ENCODE measurements at places on chromosomes 3 and 15. TPM values are rescaled to one million over a fixed set of nuclear protein-coding genes. Genes with fewer than 3 reads are reported as not detected.

The ZSCAN29 gene
- total RNA-seq = 38.3 TPM

- no peak for DNase-seq
- H3K27me3 ChIP-seq = no peaks in the 10 kb centered on the region
- H3K27ac ChIP-seq = no peak overlapping the region
- H3K36me3 ChIP-seq = no peaks in the 10 kb centered on the region
- no peak overlapping the region for H3K4me3 ChIP-seq
These were observed 4.5 kb downstream of the HDC start for GRCh38 chr15:50260969-50261496.

The CRYGS gene
- 3.4 TPM for total RNA-seq

The SCAANT1 gene
- total RNA-seq = not detected

- peaks cover 60% of the 10 kb centered on the region for H3K36me3 ChIP-seq
- H3K27ac ChIP-seq = no peak overlapping the region
- no peaks in the 10 kb centered on the region for H3K27me3 ChIP-seq
- DNase-seq = no peak
- H3K4me1 ChIP-seq = no peaks in the 10 kb centered on the region
- no peak overlapping the region for H3K4me3 ChIP-seq
These were observed 37.8 kb upstream of the HCLS1 start for GRCh38 chr3:121698476-121698875.

- H3K36me3 ChIP-seq = no peaks in the 10 kb centered on the region
- H3K4me1 ChIP-seq = peaks cover 4% of the 10 kb centered on the region
- H3K27me3 ChIP-seq = no peaks in the 10 kb centered on the region
These were observed 431.2 kb downstream of the LPP start for GRCh38 chr3:188584958-188585689.

GRCh38 chr3:168072323-168072650 lies 23.4 kb downstream of the GOLIM4 start:
- no peak for DNase-seq
- no peaks in the 10 kb centered on the region for H3K36me3 ChIP-seq
- no peaks in the 10 kb centered on the region for H3K4me1 ChIP-seq
- no peak overlapping the region for H3K4me3 ChIP-seq
- H3K27me3 ChIP-seq = no peaks in the 10 kb centered on the region

GRCh38 chr3:184771301-184772127 lies 40.5 kb upstream of the VPS8 start:
- H3K4me3 ChIP-seq = no peak overlapping the region
- peaks cover 2% of the 10 kb centered on the region for H3K4me1 ChIP-seq
- no peak for DNase-seq
- no peak overlapping the region for H3K27ac ChIP-seq
- no peaks in the 10 kb centered on the region for H3K27me3 ChIP-seq

The NR2C2 gene
- total RNA-seq = 70.4 TPM

GRCh38 chr3:14863333-14864100 lies 44.8 kb downstream of the FGD5 start:
- no peaks in the 10 kb centered on the region for H3K27me3 ChIP-seq
- no peaks in the 10 kb centered on the region for H3K36me3 ChIP-seq
- H3K4me1 ChIP-seq = no peaks in the 10 kb centered on the region
- H3K27ac ChIP-seq = no peak overlapping the region

The VEPH1 gene
- total RNA-seq = 0.60 TPM

The TCF12 gene
- 107 TPM for total RNA-seq

- no peaks in the 10 kb centered on the region for H3K36me3 ChIP-seq
- no peak for DNase-seq
- H3K27ac ChIP-seq = no peak overlapping the region
- no peak overlapping the region for H3K4me3 ChIP-seq
- H3K27me3 ChIP-seq = no peaks in the 10 kb centered on the region
These were observed 262.1 kb downstream of the LPP start for GRCh38 chr3:188416041-188416440.

The DNASE1L3 gene
- 1.3 TPM for total RNA-seq

DNA sequence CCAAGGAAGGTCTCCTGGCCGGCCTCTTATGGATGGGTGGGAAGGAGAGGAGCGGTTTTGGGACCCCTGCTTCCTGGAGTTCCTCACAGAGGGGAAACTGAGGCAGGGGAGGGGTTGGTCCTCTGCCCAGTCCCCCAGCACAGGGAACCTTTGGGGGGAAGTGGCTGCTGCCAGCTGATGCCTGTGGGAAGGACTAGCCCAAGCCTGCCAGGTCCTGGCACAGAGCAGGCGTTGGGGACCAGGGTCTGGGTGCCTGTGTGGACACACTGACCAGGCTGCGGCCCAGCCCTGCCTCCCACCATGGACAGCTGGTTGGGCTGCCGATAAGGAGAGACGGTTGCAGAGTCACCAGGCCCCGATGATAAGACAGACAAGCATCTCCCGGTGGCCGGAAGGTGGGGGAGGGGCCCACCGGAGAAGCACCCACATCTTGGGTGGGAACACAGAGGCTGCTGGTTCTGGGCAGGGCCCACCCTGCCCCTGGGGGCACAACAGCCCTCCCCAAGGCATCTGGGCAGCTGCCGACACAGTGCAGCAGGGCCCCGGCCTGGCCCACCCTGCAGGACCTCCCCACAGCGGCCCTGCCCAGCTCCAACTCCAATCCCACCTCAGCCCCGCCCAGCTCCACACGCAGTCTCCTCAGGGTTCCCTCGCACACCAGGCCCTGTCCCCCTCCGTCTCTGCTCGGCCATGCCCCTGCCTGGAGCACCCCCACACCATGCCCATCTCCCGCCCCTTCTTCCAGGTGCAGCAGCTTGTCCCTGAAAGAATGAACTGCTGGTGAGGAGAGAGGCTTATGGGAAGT lies 50.7 kb downstream of the DNAJB8 start:
- no peak for DNase-seq
- H3K27ac ChIP-seq = no peak overlapping the region
- no peaks in the 10 kb centered on the region for H3K4me1 ChIP-seq
- no peaks in the 10 kb centered on the region for H3K27me3 ChIP-seq

The GPR62 gene
- not detected for total RNA-seq

DNA sequence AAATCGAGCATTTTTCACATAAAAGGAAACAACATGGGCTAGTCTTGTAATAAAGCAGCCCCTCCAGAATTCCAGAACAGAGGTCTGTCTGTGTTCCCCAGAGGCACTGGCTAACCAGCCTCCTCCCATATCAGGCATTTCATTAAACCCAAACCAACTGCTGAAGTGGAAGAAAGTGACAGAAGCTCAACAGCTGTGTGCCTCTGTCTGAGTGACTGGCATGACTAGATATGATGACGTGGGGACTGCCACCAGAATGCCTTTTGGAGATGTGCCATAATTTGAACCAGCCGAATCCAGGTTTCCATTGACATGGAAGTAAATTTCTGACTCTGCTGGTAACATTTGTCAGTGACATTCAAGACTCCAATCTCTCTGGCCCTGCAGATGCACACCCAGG lies 8.7 kb downstream of the LIMD1 start:
- H3K27ac ChIP-seq = no peak overlapping the region
- no peak overlapping the region for H3K4me3 ChIP-seq
- H3K4me1 ChIP-seq = peaks cover 35% of the 10 kb centered on the region

GRCh38 chr3:13637311-13637891 lies 88.5 kb downstream of the FBLN2 start:
- H3K4me3 ChIP-seq = no peak overlapping the region
- no peak overlapping the region for H3K27ac ChIP-seq
- no peaks in the 10 kb centered on the region for H3K27me3 ChIP-seq
- no peaks in the 10 kb centered on the region for H3K4me1 ChIP-seq
- no peaks in the 10 kb centered on the region for H3K36me3 ChIP-seq

DNA sequence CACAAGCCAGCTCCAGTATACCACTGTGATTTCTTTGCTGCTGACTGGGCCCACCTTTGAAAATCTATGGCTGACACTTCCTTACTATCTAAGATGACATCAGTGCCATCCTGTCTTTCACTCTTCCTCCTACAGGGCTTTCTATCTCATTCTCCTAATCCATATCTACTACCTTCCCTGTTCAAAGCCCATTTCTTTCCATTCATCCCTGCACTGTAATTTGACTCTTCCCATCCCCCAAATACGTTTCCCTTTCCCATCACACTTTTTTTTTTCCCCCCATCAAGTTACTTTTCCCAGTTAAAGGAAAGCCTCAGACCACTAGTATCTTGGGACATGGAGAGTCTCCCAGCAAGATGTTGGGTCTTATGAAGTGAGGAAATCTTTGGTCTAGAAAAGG lies 136.7 kb downstream of the AKAP13 start:
- DNase-seq = no peak
- H3K27ac ChIP-seq = no peak overlapping the region
- no peak overlapping the region for H3K4me3 ChIP-seq
- H3K36me3 ChIP-seq = peaks cover 3% of the 10 kb centered on the region
- no peaks in the 10 kb centered on the region for H3K27me3 ChIP-seq

GRCh38 chr3:197335428-197336132 lies 37.2 kb upstream of the DLG1 start:
- H3K4me3 ChIP-seq = no peak overlapping the region
- H3K36me3 ChIP-seq = no peaks in the 10 kb centered on the region
- no peak for DNase-seq
- H3K27ac ChIP-seq = no peak overlapping the region
- no peaks in the 10 kb centered on the region for H3K27me3 ChIP-seq
- peaks cover 5% of the 10 kb centered on the region for H3K4me1 ChIP-seq

DNA sequence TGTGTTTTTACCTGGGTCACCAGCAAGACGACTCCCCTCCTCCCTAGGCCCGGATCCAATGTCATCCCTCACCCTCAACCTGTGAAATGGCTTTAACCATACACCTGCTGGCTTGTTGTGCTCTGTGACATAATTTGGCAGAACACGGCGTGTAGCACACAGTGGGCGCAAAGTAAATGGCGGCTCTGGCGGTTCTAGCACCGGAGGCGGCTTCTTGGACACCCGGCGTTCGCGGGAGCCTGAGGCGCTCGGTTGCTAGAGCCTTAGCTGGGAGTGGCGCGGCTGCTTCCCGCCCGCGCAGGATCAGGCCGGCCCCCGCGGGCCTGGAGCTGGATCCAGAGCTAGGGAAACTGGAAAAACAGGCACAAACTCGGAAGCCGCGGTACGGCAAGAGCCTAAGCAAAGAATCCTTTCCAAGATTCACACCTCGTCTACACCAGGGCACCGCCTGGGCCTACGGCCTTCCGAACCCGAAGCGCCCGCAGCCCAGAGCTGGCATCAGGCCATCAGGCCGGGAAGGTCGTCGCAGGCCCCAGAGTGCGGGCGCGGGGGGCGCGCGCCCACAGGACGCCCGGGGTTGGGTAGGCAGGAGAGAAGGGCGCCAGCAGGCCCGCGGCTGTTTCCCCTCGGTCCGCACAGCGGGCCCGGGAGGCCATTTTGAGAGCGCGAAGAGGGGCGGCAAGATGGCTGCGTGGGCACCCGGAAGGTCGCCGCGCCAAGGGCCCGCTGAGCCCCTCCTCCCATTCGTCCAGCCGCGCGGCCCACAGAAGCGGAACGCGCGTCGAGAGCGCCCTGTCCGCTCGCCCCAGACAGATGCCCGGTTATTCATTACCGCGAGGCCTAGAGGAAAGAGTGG lies 43.9 kb upstream of the POLG start:
- peak overlapping the region; percentile 48 for H3K4me3 ChIP-seq
- H3K27ac ChIP-seq = peak overlapping the region; percentile 53
- peaks cover 38% of the 10 kb centered on the region for H3K27me3 ChIP-seq
- no peaks in the 10 kb centered on the region for H3K36me3 ChIP-seq
- peaks cover 25% of the 10 kb centered on the region for H3K4me1 ChIP-seq

DNA sequence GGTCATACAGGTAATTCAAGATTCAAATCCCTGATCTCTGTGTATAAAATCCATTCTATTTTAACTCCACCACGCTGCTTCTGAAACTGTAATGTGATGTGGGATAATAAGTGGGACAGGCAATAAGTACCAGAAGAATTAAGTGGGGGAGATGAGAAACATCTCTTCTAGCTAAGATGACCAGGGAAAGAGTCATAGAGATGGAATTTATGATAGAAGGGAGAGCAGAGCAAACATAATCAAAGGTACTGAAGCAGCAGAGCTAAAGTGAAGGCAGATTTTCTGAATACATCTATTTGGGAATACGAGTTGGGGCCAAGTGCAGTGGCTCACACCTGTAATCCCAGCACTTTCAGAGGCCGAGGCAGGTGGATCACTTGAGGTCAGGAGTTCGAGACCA lies 4.9 kb downstream of the MRPL47 start:
- no peak overlapping the region for H3K27ac ChIP-seq
- H3K4me3 ChIP-seq = no peak overlapping the region
- no peaks in the 10 kb centered on the region for H3K27me3 ChIP-seq
- H3K36me3 ChIP-seq = peaks cover 64% of the 10 kb centered on the region

GRCh38 chr3:46380471-46381221 lies 9.9 kb downstream of the CCR5 start:
- H3K27ac ChIP-seq = no peak overlapping the region
- no peaks in the 10 kb centered on the region for H3K27me3 ChIP-seq
- H3K4me1 ChIP-seq = peaks cover 40% of the 10 kb centered on the region
- peak; percentile 20 for DNase-seq
- no peak overlapping the region for H3K4me3 ChIP-seq

- H3K4me1 ChIP-seq = peaks cover 4% of the 10 kb centered on the region
- no peak overlapping the region for H3K27ac ChIP-seq
- DNase-seq = no peak
- H3K4me3 ChIP-seq = no peak overlapping the region
These were observed 35.9 kb downstream of the STT3B start for GRCh38 chr3:31568649-31569048.

DNA sequence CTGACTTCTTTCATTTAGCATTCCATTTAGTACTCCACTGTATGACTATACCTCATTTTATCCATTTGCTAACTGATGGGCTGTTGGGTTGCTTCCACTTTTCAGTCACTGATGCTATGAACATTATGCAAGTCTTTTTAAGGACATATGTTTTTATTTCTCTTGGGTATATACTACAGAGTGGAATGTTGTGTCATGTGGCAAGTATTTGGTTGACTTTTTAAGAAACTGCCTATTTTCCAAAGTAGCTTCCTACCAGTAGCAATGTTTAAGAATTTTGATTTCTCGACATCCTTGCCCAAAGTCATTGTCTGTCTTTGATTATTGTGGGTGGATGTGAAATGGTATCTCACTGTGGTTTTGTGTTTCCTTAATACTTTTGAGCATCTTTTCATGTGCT lies 110.1 kb upstream of the TPM1 start:
- H3K27me3 ChIP-seq = peaks cover 3% of the 10 kb centered on the region
- no peak overlapping the region for H3K27ac ChIP-seq
- H3K36me3 ChIP-seq = no peaks in the 10 kb centered on the region
- no peak overlapping the region for H3K4me3 ChIP-seq
- H3K4me1 ChIP-seq = no peaks in the 10 kb centered on the region

- no peaks in the 10 kb centered on the region for H3K4me1 ChIP-seq
- no peaks in the 10 kb centered on the region for H3K27me3 ChIP-seq
- no peak for DNase-seq
- no peak overlapping the region for H3K4me3 ChIP-seq
- no peak overlapping the region for H3K27ac ChIP-seq
These were observed 312.8 kb upstream of the CHRM5 start for GRCh38 chr15:33655488-33655887.

The MORC1 gene
- 0.12 TPM for total RNA-seq

The SHC4 gene
- total RNA-seq = 0.43 TPM

The ACTL6A gene
- 23.1 TPM for total RNA-seq

GRCh38 chr15:33215941-33216872 lies 21.7 kb upstream of the FMN1 start:
- DNase-seq = no peak
- no peaks in the 10 kb centered on the region for H3K4me1 ChIP-seq
- no peaks in the 10 kb centered on the region for H3K27me3 ChIP-seq
- H3K27ac ChIP-seq = no peak overlapping the region
- no peaks in the 10 kb centered on the region for H3K36me3 ChIP-seq
- no peak overlapping the region for H3K4me3 ChIP-seq

GRCh38 chr15:74040109-74040850 lies 42.1 kb downstream of the GOLGA6A start:
- no peaks in the 10 kb centered on the region for H3K27me3 ChIP-seq
- no peak overlapping the region for H3K27ac ChIP-seq
- no peaks in the 10 kb centered on the region for H3K4me1 ChIP-seq
- no peak for DNase-seq
- peaks cover 37% of the 10 kb centered on the region for H3K36me3 ChIP-seq

The RBP2 gene
- not detected for total RNA-seq

All from natural killer cell (primary cell).